ENCODE measurements at places on chromosomes 5 and 9.

DNA sequence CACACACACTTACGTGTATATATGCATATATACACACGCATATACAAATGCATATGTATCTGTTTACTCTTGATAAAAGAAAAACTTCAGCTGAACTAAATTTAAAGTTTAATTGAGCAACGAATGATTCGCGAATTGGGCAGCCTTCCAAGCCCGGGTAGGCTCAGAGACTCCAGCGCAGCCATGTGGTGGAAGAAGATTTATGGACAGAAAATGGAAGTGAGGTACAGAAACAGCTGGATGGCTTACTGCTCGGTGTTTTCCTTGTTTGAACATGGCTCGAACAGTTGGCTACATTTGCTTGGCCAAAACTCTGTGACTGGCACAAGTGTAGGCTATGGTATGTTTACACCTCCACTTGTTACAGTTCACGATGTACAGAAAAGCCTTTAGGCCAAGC is 239.3 kb upstream of the PRDM9 start:
- DNase-seq: no peak

- DNase-seq: no peak
Measured at GRCh38 chr9:72154468-72155285, 5.4 kb downstream of the GDA start.

- DNase-seq: no peak
Measured at GRCh38 chr5:96377167-96377566, 55.9 kb downstream of the PCSK1 start.

- DNase-seq: no peak
Measured at GRCh38 chr5:143536364-143536763, 132.9 kb upstream of the NR3C1 start.

GRCh38 chr5:78639791-78640190 is 8.8 kb downstream of the LHFPL2 start:
- DNase-seq: no peak

- no peak for DNase-seq
Measured at GRCh38 chr5:112663146-112663545, 74.5 kb upstream of the APC start.

DNA sequence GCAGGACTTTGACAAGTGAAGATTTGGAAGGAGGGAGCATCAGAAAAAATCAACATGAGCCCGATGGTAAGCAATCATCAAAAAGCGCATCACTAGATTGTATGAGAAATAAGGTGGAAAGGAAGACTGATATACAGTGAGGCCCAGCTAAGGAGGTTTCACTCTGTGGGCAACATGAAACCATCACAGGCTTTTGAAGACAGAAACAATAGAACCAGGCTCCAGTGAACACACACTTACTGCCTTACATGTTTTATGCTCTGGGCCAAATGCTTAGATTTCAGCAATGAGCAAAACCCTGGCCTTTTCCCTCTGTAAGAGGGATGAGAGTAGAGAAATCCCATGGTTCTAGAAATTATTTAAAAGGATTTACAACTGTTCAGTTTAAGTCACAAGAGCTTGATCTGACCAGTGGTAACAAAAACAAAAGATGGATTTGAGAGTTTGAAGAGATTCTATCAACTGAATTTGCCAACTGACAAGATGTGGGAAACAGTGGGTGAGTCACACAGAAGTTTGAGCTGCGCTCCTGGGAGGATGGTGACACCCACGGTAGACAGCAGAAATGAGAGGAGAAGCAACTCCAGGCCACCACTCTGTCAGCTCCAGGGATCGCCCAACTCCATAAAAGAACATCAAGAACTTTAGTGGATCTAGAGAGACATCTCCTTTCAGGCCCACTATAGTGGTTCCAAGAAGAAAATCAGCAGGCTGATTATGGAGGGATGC is 261.8 kb downstream of the MCTP1 start:
- DNase-seq: no peak

DNA sequence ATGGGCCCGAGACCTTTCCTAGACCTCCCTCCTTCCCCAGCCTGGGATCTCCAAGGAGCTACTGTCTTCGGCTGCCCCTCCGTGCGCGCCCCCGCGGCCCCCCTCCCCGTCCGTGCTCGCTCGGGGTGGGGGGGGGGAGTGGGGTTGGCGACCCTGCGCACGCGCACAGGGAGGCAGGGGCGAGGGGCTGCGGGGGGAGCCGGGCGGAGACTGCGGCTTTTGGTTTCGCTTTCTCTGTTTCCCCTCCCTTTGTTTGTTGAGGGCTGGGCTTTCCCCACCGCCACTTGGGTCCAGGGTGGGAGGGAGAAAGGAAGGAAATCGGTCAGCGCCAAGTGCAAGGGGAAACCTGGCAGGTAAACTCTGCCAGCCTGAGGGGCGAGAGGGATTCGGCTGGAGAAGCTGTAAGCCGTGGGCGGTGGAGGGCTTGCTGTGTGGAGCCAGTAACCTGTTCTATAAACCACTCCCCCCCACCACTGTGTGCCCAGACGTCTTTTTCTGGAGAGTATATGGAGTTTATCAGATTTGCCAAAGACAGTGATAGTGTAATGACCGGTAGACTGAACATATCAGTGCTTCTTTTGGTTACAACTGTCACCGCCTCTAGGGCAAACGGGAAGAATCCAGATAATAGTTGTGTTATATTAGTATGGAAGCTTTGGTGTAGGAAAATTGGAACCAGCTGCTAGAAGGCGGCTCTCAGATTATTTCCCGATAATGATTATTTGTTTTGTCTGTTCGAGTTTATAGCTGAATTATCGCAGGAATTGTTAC is 684 bp downstream of the DNAJA1 start:
- no peak for DNase-seq

GRCh38 chr5:1465966-1466471 is 20.8 kb upstream of the SLC6A3 start:
- no peak for DNase-seq

- DNase-seq: no peak
Measured at GRCh38 chr9:136050266-136050700, 44.8 kb downstream of the NACC2 start.

DNA sequence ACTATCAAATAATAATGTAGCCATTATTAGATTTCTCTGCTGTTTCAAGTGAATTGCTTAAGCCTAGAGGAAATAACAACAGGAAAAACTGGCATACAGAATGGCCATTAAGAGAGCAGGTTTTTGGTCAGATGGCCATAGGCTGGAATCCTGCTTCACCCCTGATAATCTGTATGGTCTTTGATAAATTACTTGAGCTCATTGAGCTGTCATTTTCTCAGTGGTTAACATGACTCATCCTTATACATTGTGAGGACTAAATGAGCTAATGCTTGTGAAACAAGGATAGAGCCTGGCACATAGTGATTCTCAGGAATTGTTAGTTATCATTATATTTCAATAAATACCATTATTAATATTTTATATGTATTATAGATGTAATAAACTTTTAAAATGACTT is 516.5 kb downstream of the KIF4B start:
- no peak for DNase-seq

DNA sequence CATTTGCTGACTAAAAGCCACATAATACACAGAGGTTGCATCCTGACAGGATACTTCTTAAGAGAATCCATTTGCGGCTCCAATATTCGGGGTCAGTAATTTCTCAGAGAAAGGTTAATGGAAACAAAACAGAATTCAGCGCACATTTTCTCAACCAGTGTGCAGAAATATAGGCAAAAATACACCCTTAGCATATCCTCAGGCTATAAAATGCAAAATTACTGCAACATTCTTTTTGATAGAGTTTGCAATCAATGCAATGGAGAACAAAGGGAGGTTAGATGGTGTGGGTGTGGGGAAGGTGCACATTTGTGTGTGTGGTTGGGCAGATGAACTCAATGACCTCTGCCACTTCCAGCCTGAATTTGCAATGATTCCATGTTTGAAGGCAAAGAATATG is 35.4 kb upstream of the ACO1 start:
- no peak for DNase-seq

DNA sequence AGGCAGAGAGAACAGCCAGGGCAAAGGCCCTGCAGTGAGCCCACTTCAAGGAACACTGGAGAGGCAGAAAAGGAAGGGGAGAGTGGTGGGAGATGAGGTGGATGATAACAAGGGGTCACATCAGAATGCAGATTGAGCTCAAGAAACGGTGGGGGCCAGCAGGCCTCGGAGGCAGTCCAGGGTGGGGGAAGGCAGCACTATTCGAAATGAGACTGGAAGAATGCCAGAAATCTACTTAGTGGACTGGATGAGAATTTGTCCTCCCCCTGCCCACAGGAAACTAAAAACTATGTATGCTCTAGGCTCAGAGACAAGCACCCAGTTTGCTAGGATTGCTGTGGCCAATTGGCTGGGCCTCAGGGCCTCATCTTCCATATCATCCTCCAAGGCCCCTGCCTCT is 148.7 kb downstream of the ADAMTS12 start:
- no peak for DNase-seq

DNA sequence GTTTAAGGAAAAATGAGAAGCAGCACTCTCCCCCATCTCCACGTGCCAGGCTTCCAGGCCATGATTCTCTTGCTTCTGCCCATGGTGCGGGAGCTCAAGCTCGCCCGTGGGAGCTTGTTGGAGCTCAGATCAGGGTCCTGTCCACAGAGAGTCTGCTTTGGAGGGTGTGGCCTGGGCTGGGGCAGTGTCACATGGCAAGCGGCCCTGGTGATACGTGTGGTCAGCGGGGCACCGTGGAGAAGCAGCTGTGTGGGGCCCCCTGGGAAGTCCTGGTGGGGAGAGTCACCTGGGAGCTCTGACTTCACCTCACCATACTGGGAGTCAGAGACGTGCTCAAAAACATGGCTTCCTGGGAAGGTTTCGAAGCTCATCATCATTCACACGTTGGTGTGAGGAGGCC is 275.3 kb downstream of the GADD45G start:
- no peak for DNase-seq

- DNase-seq: no peak
Measured at GRCh38 chr5:131496400-131496713, 138.7 kb downstream of the RAPGEF6 start.

- no peak for DNase-seq
Measured at GRCh38 chr5:116536316-116537083, 38.1 kb downstream of the SEMA6A start.

DNA sequence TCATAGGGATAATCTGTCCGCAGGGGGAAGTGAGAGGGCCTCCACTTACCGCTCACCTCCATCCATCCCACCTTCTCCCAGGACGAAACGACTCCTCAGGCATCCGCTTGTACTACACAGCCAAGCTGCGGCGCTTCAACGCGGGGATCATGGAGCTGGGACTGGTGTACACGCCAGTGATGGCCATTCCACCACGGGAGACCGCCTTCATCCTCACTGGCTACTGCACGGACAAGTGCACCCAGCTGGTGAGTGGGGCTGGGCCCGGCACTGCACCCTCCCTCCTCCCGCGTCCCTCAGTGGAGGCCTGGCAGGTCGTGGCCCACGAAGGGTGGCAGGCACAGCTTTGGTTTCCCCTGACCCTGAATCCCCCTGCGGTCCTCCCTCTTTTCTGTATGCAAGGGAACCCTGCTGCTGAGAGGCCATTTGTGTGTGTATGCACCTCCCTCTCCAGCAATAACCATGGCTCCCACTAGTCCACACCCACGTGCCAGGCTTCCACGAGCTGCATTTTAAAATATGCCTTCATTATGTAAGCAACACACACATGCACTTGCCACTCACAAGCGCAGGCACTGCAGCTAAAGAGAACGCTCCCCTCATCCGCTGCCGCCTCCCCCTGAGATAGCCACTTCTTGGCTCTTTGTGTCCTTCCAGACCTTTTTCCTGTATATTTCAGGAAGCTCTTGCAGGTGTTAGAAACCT is 11.8 kb downstream of the DBH start:
- DNase-seq: no peak

- DNase-seq: no peak
Measured at GRCh38 chr9:128707446-128707845, 5.1 kb downstream of the PKN3 start.

GRCh38 chr5:132831095-132831860 is 831 bp upstream of the SHROOM1 start:
- DNase-seq: no peak

DNA sequence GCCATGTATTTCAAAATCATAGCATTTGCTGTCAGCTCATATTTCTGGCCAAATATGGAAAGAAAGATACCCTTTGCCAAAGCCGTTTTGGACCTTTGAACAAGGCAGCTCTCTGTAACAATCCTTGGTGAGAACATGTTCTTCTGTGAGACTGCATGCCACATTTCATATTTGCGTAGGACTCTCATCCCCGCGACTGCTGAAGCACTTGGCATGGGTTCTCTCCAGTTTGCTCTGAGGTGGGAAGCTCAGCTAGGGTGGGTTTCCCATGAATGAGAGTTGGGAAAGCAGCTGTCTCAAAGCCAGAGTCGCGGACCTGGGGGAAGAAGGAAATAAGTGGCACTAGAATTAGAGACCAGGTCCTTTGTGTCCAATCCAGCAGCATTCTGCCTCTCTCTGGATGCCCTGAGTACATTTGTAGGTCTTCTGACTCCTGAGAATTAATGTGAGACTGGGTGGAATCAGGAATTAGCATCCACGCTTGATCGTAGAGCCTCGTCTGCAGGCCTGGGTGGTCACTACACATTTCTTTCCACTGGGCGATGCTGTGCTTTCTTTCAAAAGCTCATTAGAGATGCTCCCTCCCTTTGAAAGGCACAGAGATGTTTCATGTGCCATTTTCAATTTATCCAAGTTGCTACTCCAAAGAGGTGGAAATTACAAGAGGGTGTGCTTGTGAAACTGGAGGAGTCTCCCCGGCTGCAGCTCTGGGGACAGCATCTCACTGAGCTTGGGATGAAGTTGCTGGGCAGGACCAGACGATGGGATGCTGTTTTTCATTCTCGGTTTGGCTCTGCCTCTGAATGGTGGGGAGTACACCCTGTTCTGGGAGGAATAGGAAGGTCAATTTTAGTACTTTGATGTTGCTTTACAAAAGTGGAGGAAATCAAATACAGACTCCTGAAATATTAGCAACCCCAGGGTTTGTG is 197.2 kb downstream of the GADD45G start:
- DNase-seq: no peak

- DNase-seq: no peak
Measured at GRCh38 chr5:168407211-168407610, 79.1 kb upstream of the RARS1 start.

- DNase-seq: no peak
Measured at GRCh38 chr5:38117784-38118479, 140.4 kb upstream of the EGFLAM start.

All from esophagus squamous epithelium (tissue), 5 donors.